ENCODE measurements at places on chromosomes 5 and 9. TPM values are rescaled to one million over a fixed set of nuclear protein-coding genes. Genes with fewer than 3 reads are reported as not detected.

Gene CBY3
- total RNA-seq: not detected

Gene FBP1
- 0.13 TPM for total RNA-seq

Gene GRM6
- not detected for total RNA-seq

Gene ASS1
- total RNA-seq: 16.8 TPM

Gene DIPK1B
- 9.4 TPM for total RNA-seq

Gene CCDC180
- total RNA-seq: 0.38 TPM

Gene CRHBP
- not detected for total RNA-seq

Gene LIFR
- 6.1 TPM for total RNA-seq

Gene PLGRKT
- total RNA-seq: 35.7 TPM

Gene LCN15
- 0.26 TPM for total RNA-seq

Gene TIMD4
- total RNA-seq: 1.2 TPM

Gene SCGB3A1
- total RNA-seq: not detected

Gene TAL2
- total RNA-seq: not detected

Gene BHMT2
- not detected for total RNA-seq

Gene PTGR1
- 362 TPM for total RNA-seq

Gene ALDH1A1
- total RNA-seq: 5,109 TPM

Gene TMEM171
- 6.4 TPM for total RNA-seq

Gene MTX3
- 7.2 TPM for total RNA-seq

Gene SPATA31C2
- not detected for total RNA-seq

Gene NRARP
- total RNA-seq: 4.6 TPM

Gene IL9
- not detected for total RNA-seq

Gene CCDC152
- total RNA-seq: not detected

Gene SMIM32
- total RNA-seq: not detected

Gene YTHDC2
- total RNA-seq: 8.6 TPM

Gene PCDHB16
- not detected for total RNA-seq

Gene DMRTA1
- 0.63 TPM for total RNA-seq

Gene TRPM3
- not detected for total RNA-seq

Gene FOXD4L4
- total RNA-seq: 0.13 TPM

Gene RIC1
- total RNA-seq: 13.8 TPM

Gene PMPCA
- 74.4 TPM for total RNA-seq
